ENCODE measurements at places on chromosomes 2 and 18.

- no peak for DNase-seq
Measured at GRCh38 chr2:132697556-132698205, 27.7 kb upstream of the LYPD1 start.

GRCh38 chr2:118969734-118970395 is 27.9 kb downstream of the MARCO start:
- DNase-seq = no peak

GRCh38 chr2:238005528-238005927 is 38.7 kb downstream of the UBE2F start:
- DNase-seq = no peak

GRCh38 chr2:154709215-154709614 is 10.7 kb downstream of the KCNJ3 start:
- no peak for DNase-seq

- DNase-seq = no peak
Measured at GRCh38 chr18:26014462-26014861, 76.0 kb downstream of the SS18 start.

DNA sequence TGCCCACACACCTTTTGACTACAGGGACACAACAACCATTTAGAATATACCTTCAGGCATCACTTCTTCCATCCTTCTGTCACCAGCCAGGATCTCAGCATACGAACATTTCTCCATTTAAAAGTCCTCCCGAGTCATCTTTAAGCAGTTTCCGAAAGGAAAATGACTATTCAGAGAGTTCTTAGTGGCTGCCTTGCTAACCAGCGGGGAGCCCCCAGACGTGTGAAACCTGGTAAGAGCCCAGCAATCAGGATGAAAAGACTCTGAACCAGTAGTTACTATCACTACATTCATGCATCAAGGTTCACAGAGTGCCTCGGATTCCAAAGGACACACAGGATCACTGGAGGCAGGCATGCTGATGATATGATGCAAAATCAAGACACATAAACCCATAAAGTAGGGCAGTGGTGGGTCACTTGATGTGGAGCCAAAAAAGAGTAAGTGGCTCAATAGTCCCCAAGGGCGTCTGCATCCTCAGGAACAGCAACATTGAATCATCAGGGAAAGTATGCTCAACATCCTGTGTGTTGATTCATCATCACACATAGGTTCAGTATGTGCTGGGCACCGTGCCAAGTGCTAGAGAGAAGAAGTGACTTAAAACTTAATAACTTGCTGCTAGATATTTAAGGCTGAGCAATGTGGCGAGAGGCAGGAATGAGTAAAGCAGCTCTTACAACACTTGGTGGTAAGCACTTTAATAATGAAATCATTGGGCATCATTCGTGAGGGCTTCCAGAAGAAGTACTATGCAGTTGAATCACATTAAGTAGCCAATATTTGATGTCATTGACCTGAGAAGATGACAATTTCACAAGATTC is 4.4 kb downstream of the CCL20 start:
- DNase-seq = peak; percentile 70

DNA sequence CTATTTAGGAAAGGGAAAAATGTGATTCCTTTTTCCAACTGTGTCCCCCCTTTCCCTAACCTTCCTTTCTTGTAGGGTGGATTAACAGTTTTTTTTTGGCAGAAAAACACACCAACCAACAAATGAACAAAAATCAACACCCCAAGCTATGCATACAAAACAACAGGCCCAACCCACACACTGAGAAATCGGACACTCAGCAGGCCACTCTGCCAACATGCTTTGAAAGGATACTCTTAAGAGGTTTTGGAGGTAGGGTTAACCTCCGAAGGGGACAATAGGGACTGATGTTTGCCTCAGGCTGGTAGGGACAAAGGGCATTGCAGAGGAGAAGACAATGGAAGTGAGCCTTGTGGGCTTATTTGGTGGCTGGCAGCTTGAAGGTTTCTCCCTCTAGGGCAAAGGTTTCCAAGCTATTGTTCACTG is 33.1 kb upstream of the POLE4 start:
- no peak for DNase-seq

- DNase-seq = no peak
Measured at GRCh38 chr2:156356014-156356754, 23.7 kb upstream of the NR4A2 start.

DNA sequence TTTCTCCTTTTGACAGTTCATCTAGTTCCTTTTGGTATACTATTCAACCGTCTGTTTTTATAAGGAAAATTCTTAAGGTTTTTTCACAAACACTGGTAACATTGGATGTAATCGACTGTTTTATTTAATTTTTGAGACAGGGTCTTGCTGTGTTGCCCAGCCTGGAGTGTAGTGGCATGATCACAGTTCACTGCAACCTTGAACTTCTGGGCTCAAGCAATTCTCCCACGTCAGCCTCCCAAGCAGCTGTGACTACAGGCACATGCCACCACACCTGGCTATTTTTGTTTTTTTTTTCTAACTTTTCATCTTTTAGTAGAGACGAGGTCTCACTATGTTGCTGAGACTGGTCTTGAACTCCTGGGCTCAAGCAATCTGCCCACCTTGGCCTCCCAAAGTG is 104.4 kb upstream of the DNMT3A start:
- no peak for DNase-seq

- DNase-seq = no peak
Measured at GRCh38 chr2:210162466-210163124, 8.6 kb downstream of the KANSL1L start.

GRCh38 chr2:222950638-222951285 is 89.9 kb downstream of the ACSL3 start:
- DNase-seq = no peak

DNA sequence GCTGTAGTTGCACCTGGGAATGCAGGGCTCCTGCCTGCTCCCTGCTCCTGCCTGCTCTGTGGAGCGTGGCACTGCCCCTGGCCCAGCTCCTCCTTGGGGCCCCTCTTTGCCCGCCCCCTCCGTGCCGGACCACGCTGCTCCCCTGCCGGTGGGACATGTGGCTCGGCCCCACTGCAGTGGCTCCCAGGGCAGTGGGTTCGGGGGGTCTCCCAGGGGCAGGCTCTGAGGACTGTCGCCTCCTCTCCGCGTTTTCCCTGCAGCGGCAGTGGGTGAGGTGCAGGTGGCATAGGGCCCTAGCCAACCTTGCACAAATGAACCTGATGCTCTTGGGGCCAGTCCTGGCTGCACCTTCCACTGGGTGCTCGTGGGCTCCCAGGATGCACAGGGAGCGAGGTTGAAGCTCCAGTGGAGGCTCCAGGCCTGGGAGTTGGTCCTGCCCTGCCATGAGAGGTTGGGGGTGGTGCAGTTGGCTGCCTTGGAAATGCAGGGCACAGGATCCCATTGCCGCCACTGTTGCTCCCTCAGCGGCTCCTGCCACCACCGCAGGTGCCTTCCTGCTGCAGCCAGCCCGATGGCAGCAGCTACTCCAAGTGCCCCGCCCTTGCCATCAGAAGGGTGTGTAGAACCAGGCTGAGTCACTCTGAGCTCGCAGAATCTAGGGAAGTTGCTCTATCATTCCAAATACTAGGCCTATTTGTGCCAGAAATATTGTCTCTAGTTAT is 313.1 kb upstream of the SYT4 start:
- DNase-seq = no peak

DNA sequence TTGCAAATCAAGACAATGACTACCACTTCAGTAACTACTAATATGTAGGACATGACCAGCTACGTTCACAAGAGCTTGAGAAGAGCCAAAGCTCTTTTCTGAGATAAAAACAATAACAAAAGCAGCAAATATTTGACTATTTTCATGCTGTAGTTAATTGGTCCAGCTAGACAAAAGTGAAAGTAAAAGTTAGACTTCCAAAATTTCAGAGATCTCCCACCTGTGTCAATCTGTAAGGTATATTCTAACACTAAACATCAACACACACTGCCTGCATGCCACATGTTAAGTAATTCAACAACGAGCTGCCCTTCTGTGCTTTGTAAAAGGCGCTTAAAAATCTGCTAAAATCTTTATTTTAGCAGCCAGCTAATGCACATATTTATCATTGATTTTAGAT is 185.9 kb downstream of the SLC39A10 start:
- no peak for DNase-seq

DNA sequence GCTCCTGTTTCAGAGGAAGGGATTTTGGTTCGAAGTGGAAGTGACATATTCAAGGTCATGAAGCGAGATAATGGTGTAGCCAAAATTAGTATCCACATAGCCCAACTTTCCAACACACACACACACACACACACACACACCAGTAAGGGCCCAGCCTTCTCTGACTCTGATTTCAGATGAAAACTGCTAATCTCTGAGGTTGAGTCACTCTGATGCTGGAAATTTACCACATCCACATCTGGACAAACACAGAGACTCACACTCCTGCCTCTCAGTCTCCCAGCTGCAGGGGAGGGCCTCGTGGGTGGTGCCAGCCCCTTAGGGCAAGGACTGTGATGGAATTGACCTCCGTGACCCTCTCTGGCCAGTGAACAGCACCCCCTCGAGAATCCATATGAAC is 29.0 kb upstream of the SLC35F6 start:
- DNase-seq = no peak

GRCh38 chr2:233988581-233988980 is 61.9 kb upstream of the SPP2 start:
- no peak for DNase-seq

- DNase-seq = no peak
Measured at GRCh38 chr18:76553715-76554546, 58.9 kb upstream of the ZNF516 start.

GRCh38 chr2:71706836-71707235 is 253.5 kb downstream of the DYSF start:
- no peak for DNase-seq

DNA sequence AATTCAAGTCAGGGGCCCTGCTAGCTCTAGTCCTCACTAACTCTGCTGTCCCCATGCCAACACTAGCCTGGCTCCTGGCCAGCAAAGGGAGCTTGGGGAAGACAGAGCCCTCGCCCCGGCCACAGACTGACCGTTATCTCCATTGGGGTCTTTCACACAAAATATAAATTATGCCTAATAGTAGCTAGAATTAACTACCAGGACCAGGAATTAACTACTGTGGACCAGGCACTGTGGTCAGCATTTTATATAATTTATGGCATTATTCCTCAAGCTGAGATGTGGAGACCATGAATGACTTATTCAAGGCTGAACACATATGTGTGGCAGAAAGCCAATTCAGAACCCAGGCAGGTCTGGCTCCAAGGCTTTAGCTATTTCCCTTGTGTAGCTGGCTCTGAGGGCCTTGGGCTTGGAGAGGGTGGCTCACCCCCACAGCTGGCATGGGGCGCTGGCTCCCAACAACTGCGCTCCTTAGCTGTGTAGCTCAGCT is 49.2 kb downstream of the CELF4 start:
- DNase-seq = no peak

GRCh38 chr18:37460604-37461003 is 105.0 kb downstream of the CELF4 start:
- DNase-seq = no peak

DNA sequence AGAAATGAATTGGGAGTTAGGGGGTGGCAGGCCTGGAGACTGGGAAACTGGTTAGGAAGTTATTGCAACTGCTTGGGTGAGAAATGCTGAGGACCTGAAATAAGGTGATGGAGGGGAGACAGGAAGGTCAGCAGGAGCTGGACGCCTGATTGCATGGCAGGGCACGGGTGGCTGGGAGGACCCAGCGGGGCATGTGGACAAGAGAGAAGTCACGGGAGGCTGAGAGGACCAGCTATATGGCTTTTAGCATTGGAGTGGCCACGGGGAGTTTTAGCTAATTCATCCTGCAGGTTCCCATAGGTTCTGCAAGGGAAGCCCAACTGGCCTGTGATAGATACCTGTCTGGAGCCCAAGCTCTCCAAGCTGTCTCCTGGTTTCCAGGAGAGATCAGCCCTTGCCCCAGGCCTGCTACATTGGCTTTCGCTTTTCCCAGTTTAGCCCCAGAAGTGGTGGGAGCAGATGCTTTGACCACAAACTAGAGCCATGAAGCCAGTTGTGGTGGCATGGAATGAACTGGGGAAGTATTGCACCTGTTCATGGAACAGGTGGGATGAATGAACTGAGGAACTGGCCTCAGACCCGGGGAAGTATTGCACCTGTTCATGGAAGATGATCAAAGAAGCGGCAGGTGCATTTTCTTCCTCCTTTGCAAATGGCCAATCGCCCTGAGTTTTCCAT is 93.6 kb upstream of the TAF1B start:
- no peak for DNase-seq

DNA sequence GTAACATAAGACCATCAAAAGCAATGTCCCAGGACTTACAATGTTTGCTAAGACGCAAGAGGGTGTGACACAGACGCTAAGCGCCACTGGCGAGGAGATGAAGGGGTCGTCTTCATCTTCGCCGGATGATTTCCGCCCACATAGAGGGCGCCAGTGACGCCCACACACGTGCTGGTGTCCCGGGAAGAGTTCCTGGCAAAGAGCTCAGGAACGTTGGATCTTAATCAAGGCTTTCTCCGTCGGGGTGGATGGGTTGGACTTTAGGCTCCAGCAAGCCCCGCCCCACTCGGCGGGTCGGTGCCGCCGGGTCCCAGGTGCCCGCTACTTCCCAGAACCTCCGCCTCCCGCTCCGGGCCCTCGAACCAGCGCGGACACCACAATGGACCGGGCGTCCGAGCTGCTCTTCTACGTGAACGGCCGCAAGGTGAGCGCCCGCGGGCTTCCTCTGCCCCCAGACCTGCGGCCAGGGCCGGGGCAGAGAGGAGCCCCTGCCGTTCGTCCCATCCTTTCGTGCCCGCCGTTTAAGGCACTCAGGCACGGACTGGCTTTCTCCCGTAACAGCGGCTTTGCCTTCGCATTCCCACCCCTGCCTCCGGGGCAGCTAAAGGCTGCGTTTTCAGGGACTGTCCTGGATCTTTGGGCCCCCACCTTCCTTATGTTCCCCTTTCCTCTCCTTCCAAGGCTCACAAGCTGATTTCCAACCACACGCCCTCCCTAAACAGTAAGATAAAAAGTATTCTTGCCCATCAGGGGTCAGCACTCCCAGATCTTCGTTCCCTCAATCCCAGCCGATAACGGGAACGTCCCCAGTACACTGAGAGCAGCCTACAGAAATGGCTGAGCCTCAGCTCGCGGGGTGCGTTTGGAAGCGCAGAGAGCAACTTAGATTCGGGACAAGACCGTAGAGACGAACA is at the start of gene AOX1:
TSS of gene AOX1 (plus strand) at position 285 of the 914 bp plus-strand sequence. CDS start at position 380, 95 bp downstream.
- DNase-seq = no peak

DNA sequence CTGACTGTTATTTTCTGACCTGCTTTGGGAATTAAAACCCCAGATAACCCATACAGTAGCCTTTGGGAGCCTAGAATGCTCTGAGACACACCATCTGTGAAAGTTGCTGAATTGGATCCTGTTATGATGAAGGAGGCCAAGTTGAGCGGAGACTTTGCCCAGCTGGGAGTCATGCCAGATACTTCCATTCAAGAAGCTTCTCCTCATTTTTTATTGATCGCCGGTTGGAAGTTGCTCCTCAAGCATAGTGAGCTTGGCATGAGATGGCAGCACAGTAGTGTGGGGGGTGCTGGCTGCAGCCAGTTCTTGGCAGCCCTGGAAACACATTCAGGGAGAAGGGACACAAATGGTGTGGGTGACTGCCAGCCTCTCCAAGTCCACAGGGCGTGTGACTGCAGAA is 270.7 kb upstream of the NRP2 start:
- DNase-seq = no peak

Data from stimulated activated CD4-positive, alpha-beta T cell treated with anti-CD3 and anti-CD28 coated beads, Interleukin-4, amount 100 ng/mL, for 4 hours (primary cell).